Left colon (tissue), 2 donors: ENCODE measurements at places on chromosomes 16 and 17. TPM values are rescaled to one million over a fixed set of nuclear protein-coding genes. Genes with fewer than 3 reads are reported as not detected.
A peak's percentile ranks its signal among the peaks of the same experiment; 100 is the strongest.

- DNase-seq: no peak
Measured at GRCh38 chr17:2056206-2057174, 1.6 kb downstream of the HIC1 start.

GRCh38 chr17:16987066-16987829 lies 15.3 kb upstream of the TNFRSF13B start:
- no peak for DNase-seq

TSNAXIP1 gene
- total RNA-seq: 0.75 TPM

BRICD5 gene
- total RNA-seq: 6.1 TPM

FSCN2 gene
- total RNA-seq: 2.3 TPM

DNA sequence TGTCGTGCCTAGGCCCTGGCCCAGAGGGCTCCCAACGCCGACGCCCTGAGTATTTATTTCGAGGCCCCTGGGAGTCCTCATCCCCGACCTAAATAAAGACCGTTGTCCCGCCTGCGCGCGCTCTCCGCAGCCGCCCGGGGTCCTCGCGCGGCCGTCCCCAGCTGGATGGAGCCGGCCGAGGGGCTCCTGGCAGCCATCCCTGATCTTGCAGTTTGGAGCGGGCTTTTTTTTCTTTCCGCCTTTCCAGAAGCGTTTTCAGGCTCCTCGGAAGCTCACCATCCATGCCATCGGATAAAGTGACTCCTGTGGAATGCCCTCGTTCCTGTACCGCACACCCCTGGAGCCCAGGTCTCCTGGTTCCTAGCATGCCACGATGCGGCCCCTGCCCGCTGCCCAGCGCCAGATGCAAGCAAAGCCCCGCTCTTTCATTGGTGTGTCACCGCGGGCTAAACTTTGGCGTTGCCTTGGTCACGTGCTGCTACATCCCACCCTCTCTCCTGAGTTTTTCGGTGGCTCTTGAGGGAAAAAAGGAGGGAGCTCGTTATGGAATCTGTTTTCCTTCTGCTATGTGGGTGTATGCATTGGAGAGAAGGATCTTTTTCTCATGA lies 716 bp downstream of the TMEM94 start:
- peak; percentile 38 for DNase-seq

CSH2 gene
- total RNA-seq: not detected

- DNase-seq: no peak
Measured at GRCh38 chr17:80381416-80381923, 33.5 kb upstream of the ENDOV start.

GRCh38 chr17:67107811-67108775 lies 63.7 kb downstream of the CACNG1 start:
- no peak for DNase-seq

ABHD15 gene
- 19.5 TPM for total RNA-seq

LPO gene
- not detected for total RNA-seq

- no peak for DNase-seq
Measured at GRCh38 chr16:71311553-71312158, 22.5 kb upstream of the CMTR2 start.

DNA sequence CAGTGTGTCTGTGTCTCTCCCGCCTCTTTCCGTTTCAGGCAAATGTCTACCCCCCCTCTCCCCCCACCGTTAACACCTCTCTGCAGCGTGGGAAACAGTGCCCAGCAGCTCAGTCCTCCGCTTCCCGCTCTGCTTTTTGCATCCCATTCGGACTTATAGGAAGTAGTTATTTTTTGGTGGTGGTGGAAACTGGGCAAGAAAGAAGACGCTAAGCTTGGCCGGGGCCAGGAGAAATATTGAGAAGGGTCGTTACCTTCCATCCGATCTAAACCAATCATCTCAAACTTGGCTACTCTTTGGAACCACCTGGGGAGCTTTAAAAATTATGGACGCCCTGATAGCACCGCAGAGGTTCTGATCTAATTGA lies 499 bp upstream of the HLF start:
- DNase-seq: no peak

GRCh38 chr17:47718634-47719405 lies 14.2 kb upstream of the TBX21 start:
- DNase-seq: no peak

TBC1D26 gene
- total RNA-seq: not detected

TBX6 gene
- total RNA-seq: 0.92 TPM

DNA sequence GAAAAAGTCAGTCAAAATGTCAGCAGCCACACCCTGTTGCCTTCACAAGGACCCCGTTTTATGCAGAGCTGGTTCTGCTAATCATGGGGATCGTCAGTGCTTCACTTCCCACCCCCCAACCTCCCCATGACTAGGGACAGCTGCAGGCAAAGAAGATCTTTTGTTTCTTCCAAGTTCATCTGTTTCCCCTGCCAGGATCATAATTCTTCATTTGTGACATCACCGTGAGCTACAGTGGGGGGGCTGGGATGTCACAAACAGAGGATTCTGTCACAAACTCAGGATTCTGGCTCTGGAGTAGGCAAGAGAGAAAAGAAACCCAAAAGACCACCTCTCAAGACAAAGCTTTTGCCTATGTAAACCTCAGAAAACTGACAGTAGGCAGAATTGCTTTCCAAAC lies 24.7 kb downstream of the DNAJC7 start:
- no peak for DNase-seq

PRPSAP2 gene
- total RNA-seq: 27.1 TPM

- DNase-seq: no peak
Measured at GRCh38 chr17:8080799-8081219, 6.7 kb downstream of the ALOX12B start.

- DNase-seq: no peak
Measured at GRCh38 chr17:73411313-73411747, 99.5 kb upstream of the CDC42EP4 start.

DNA sequence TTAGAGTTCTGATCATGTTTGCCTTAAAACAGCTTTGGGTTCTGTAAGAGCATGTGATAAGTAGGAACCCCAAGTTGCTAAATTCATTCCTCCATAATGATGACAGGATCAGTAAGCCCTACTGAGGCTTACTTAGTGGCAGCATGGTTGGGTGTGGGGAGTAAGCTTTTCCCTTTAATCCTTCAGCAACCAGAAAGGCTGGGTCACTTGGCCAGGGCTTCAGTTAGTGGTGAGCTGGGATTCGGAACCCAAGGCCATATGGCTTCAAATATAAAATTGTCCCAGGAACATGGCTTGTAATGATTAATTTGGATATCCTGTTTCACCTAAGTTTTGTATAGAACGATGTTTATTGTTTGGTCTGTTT lies 850 bp downstream of the GINS3 start:
- DNase-seq: no peak

DNA sequence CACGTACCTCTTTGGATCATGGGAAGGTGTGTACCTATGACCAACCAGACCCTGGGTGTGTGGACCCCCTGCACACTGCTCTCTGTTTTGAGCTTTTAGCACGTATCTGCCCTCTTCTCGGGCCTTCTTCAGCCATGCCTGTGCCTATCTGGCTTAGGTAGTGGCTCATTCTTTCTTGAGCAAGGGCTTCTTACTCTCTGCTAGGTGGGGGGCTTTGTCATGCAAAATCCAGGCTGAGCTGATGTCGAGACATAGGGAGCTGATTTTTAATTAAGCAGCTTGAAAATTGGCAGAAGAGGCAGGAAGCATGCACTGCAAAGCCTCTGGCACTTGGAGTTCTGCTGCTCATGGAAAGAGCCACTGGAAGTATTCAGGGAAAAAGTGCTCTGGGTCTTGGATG lies 181.6 kb upstream of the IRX6 start:
- no peak for DNase-seq

GRCh38 chr16:85821390-85822135 lies 22.1 kb downstream of the COX4I1 start:
- DNase-seq: peak; percentile 83

- peak; percentile 57 for DNase-seq
Measured at GRCh38 chr17:47324224-47325020, 667 bp downstream of the EFCAB13 start.

DNA sequence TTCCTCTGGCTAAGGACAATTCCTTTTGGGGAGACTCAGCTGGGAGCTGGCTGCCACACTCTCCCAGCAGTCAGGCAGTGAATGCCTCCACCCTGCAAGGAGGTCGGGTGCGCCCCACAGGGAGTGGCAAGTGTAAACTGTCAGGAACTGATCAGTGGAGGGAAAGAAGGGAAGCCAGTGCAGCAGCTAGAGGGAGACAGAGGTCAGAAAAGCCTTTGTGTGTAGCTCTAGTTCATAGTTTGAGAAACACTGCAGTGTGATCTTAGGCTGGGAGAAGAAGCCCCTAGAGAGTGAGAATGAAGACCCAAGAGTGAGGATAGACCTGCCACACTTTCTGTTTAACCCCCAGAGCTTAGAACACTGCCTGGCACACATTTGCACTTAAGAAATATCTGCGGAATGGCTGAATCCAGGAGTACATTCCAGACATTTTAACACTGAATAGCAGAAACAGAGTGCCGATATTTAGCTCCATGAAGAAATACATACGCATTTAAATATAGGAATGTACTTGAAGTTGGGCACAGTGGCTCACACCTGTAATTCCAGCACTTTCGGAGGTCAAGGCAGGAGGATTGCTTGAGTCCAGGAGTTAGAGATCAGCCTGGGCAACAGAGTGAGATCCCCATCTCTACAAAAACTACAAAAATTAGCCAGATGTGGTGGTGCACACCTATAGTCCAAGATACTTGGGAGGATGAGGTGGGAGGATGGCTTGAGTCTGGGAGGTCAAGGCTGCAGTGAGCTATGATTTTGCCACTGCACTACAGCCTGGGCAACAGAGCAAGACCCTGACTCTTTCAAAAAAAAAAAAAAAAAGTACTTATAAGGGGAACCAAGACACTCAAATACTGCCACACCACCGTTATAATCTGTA lies 11.1 kb upstream of the SLC5A11 start:
- peak; percentile 75 for DNase-seq

DNA sequence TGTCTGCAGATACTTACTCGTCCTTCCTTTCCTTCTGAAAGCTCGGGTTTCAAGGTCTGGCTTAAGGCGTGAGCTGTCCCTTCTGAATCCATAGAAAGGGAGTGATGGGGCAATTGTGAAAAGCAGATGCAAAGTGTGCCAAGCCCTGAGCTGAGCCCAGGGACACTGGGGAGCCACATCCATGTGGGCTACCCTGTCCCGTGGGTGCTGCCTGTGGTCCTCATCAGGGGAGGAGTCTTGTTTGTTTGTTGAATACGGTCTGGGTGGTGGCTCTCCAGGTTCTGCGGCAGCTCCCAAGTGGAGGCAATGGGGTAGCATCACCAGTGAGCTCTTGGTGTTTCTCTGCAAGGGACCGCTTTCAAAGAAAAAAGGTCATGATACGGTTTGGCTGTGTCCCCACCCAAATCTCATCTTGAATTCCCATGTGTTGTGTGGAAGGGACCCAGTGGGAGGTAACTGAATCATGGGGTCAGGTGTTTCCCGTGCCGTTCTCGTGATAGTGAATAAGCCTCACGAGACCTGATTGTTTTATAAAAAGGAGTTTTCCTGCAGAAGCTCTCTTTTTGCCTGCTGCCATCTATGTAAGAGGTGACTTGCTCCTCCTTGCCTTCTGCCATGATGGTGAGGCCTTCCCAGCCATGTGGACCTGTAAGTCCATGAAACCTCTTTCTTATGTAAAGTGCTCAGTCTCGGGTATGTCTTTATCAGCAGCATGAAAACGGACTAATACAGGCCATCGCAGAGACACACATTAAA lies 1.0 kb upstream of the ALG1 start:
- no peak for DNase-seq

GPR179 gene
- not detected for total RNA-seq

CTRL gene
- 1.9 TPM for total RNA-seq

- no peak for DNase-seq
Measured at GRCh38 chr16:87657621-87658192, 55.4 kb downstream of the JPH3 start.

GRCh38 chr17:49548506-49549310 lies 27.0 kb upstream of the NXPH3 start:
- DNase-seq: peak; percentile 49

DNA sequence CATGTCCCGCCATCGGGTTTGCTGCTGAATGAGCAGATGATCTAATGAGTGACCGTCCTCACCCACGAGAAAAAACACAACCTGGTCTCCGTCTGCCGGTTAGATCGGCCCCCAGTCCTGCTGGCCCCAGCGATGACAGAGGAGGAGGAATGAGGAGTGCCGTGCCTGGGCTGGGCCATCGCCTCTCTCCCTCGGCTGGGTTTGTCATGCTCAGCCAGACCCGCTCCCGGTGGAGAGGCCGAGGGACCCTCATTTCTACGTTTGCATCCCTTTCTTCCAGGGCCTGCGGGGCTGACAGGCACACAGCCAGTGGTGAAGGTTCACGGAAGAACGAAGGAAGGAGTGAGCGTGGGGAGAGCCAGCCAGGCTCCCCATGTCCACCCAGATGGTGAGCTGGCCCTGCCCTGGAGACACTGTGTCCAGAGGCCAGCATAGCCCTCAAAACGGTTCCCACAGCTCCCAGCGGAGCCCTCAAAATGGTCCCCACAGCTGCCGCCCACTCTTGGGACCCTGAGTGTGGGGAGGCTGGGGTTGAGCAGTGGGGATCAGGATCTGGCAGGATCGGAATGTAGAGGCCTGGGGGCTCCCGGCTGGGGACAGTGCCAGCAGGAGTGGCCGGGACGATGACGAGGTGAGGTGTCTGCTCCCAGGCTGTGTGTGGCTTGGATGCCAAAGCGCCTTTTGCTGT lies 23.9 kb downstream of the CBFA2T3 start:
- no peak for DNase-seq

PERCC1 gene
- total RNA-seq: not detected

XAF1 gene
- total RNA-seq: 13.0 TPM

GRCh38 chr17:76570457-76570856 lies 15.2 kb downstream of the ST6GALNAC2 start:
- no peak for DNase-seq

JPH3 gene
- 0.18 TPM for total RNA-seq

GRCh38 chr17:79878329-79878947 lies 39.2 kb upstream of the CBX4 start:
- no peak for DNase-seq

DNA sequence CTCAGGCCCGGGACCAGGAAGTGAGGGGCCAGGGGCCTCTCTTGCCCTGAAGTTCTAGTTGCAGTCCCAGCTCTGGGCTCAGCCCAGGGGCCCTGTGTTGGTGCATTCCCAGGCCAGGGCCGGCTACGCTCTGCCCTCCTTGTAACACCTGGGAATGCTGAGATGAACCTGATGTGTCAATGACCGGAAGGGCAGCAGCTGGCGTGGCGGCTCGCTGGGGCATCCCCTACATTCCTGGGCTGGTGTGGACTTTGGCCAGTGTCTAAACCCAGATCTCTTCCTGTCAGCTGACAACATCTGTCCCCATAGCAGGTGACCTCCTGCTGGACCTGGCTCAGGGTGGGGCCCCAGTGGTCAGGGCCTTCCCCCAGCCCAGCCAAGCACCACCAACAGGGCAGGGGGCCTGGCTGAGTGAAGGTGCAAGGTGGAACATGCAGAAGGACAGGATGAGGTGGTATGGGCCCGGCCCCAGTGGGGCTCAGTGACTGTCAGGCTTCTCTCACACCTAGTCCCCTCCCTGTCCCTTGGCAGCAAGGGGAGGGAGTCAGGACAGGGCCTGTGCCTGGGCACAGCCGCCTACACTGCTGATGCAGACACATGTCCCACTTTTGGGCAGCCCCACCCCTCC lies 15.9 kb downstream of the FAM83G start:
- peak; percentile 88 for DNase-seq
